ENCODE measurements at places on chromosomes 2 and 18.

- no peak for DNase-seq
Observed at GRCh38 chr2:96236882-96237281, 28.3 kb upstream of the STARD7 start.

- no peak for DNase-seq
Observed at GRCh38 chr18:33830213-33830612, 252.2 kb downstream of the ASXL3 start.

- DNase-seq: no peak
Observed at GRCh38 chr2:88184762-88185161, 14.6 kb downstream of the THNSL2 start.

DNA sequence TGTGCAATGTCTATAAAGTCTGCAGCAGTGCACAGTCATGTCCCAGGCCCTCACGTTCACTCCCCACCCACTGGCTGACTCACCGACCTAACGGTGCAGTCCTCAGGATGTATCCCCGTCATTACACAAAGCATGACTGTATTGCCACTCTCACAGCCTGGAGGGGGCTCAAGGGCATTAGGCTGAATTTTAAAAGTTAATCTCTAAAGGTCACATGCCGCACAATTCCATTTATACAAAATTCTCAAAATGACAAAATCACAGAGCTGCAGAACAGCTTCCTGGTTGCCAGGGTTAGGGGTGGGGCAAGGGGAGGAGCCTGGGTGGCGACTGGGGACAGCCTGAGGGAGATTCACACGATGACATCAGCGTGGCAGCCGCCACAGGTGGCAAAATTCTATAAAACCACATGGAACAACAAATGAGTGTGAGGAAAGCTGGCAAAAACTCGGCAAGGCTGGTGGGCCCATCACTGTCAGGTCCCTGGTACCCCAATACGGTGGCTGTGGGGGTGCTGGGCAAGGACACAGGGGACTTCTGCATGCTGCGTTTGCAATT is 97.6 kb downstream of the NDUFA10 start:
- DNase-seq: peak; percentile 89
